ENCODE measurements at places on chromosomes 16 and 17.

DNA sequence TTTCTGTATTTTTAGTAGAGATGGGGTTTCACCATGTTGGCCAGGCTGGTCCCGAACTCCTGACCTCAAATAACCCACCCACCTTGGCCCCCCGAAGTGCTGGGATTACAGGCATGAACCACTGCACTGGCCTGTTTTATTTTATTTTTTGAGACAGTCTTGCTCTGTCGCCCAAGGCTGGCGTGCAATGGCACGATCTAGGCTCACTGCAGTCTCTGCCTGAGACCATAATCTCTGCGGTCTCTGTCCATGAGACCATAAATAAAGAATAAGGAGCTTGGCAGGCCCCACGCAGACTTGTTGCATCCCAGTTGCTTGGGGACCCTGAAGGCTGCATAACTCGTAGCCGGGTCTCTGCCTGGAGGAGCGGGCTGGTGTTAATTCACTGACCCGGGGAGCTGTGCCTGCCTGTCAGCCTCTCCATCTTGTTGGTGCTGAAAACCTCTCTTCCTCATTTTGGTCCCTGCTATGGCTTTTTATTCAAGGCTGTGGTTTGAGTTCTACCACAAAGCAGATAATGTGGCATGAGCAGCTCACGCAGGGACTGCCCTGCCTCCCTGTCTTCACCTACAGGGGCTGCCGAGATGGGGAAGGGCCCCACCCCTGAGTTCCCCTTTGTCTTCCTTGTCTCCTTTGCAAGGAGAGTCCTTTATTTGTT lies 82.1 kb downstream of the MSI2 start:
- DNase-seq = no peak
- H3K36me3 ChIP-seq = no peaks in the 10 kb centered on the region
- no peaks in the 10 kb centered on the region for H3K4me1 ChIP-seq

GRCh38 chr16:85210423-85211169 lies 98.3 kb upstream of the CIBAR2 start:
- no peak overlapping the region for H3K27ac ChIP-seq
- no peaks in the 10 kb centered on the region for H3K36me3 ChIP-seq
- H3K4me1 ChIP-seq = no peaks in the 10 kb centered on the region
- H3K27me3 ChIP-seq = no peaks in the 10 kb centered on the region

GRCh38 chr17:67998466-67998865 lies 2.2 kb upstream of the C17orf58 start:
- peaks cover 16% of the 10 kb centered on the region for H3K4me1 ChIP-seq
- DNase-seq = no peak
- no peaks in the 10 kb centered on the region for H3K36me3 ChIP-seq
- no peak overlapping the region for H3K27ac ChIP-seq

GRCh38 chr16:58515871-58516767 lies 802 bp downstream of the SETD6 start:
- H3K4me3 ChIP-seq = peak overlapping the region; percentile 82
- peak overlapping the region; percentile 81 for H3K27ac ChIP-seq
- peaks cover 10% of the 10 kb centered on the region for H3K36me3 ChIP-seq
- peak; percentile 49 for DNase-seq
- no peaks in the 10 kb centered on the region for H3K27me3 ChIP-seq
- H3K4me1 ChIP-seq = peaks cover 10% of the 10 kb centered on the region

DNA sequence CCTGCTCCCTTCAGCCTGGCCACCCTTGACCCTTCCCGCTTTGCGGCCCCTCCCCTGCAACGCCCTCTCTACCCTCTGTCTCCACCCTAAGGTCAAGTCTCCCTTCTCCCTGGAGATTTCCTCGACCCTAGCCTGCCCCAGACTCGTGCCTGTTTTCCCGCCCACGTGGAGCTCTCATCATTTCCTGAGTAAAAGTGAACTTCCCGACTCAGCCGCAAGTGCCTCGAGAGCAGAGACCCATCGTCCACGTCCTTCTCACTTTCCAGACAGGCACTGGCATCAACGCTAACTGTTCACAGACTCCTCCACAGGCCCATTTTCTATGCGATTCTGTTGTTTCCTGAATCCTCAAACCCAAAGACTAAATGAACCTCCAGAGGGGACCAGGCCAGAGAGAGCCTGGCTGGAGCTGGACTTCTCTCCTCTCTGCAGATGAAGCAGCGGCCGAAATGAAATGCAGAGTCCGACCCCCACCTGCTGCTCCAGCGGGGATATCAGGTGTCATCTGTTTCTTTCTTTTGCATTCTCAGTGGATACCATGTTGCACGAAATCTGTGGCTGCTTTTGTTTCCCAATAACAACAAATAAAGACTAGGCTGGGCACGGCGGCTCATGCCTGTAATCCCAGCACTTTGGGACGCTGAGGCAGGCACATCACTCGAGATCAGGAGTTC lies 52.5 kb downstream of the RTN4RL1 start:
- H3K4me3 ChIP-seq = no peak overlapping the region
- no peaks in the 10 kb centered on the region for H3K27me3 ChIP-seq
- DNase-seq = no peak
- no peak overlapping the region for H3K27ac ChIP-seq

- H3K4me3 ChIP-seq = peak overlapping the region; percentile 53
- H3K27ac ChIP-seq = peak overlapping the region; percentile 85
- peaks cover 4% of the 10 kb centered on the region for H3K36me3 ChIP-seq
- H3K27me3 ChIP-seq = no peaks in the 10 kb centered on the region
- peaks cover 54% of the 10 kb centered on the region for H3K4me1 ChIP-seq
These were observed 3.2 kb upstream of the SNN start for GRCh38 chr16:11665071-11665491.

DNA sequence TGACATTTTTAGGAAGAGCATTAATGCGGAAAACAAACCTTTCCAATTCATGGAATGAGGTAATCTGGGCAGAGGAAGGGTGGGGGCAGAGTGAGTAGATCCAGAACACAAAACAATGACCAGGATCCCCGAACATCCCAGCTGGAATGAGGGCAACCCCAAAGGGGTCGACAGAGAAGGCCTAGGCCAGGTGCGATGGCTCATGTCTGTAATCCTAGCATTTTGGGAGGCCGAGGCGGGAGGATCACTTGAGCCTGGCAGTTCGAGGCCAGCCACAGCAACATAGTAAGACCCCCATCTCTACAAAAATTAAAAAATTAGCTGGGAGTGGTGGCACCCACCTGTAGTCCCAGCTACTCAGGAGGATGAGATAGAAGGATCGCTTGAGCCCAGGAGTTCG lies 64.7 kb downstream of the ZFHX3 start:
- H3K4me3 ChIP-seq = no peak overlapping the region
- H3K4me1 ChIP-seq = no peaks in the 10 kb centered on the region
- H3K27me3 ChIP-seq = no peaks in the 10 kb centered on the region
- DNase-seq = no peak
- H3K36me3 ChIP-seq = no peaks in the 10 kb centered on the region
- H3K27ac ChIP-seq = no peak overlapping the region

GRCh38 chr17:71085238-71086033 lies 916.1 kb downstream of the KCNJ2 start:
- no peaks in the 10 kb centered on the region for H3K36me3 ChIP-seq
- H3K27me3 ChIP-seq = no peaks in the 10 kb centered on the region
- DNase-seq = no peak
- H3K4me1 ChIP-seq = no peaks in the 10 kb centered on the region
- H3K27ac ChIP-seq = no peak overlapping the region
- no peak overlapping the region for H3K4me3 ChIP-seq

DNA sequence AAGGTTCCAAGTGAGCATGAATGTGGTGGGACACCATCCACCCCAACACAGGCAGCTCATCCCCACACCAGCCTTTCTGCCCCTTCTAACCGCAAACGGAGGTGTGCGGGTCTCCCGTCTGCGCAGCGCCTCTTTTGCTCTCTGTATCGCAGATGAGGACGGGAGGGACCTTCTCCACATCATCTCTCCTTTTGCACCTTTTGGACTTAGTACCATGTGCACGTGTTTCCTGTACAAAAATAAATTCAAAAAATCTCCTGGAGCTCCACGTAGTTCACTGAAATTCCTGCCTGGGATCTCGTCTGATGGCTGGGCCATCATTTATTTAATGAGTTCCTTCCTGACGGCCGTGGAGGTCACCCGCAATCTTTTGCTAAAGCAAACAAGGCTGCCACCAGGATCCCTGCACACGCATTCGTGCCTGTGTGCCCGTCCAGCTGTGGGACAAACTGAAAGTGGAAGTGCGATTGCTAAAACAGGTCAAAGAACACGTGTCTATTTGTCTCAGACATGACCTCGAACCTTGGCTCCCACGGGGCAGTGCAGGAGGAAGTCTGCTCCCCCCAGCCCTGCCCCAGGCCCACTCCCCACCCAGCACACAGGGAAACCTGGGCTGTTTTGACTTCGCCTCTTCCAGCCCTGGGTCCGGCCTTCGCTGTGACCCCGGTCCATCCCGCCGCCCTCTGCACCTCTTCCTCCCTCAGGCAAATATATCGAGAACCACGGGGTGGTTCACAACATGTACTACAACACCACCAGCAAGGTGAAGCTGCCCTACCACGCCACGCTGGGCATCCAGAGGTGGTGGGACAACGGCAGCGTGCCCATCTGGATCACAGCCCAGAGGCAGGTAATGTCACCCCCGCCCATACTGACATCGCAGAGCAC lies 2.3 kb downstream of the ENPP7 start:
- no peak for DNase-seq
- peaks cover 12% of the 10 kb centered on the region for H3K4me1 ChIP-seq

GRCh38 chr17:81160306-81160705 lies 5.0 kb upstream of the PVALEF start:
- DNase-seq = no peak
- H3K27me3 ChIP-seq = no peaks in the 10 kb centered on the region
- H3K27ac ChIP-seq = no peak overlapping the region
- H3K4me1 ChIP-seq = no peaks in the 10 kb centered on the region

DNA sequence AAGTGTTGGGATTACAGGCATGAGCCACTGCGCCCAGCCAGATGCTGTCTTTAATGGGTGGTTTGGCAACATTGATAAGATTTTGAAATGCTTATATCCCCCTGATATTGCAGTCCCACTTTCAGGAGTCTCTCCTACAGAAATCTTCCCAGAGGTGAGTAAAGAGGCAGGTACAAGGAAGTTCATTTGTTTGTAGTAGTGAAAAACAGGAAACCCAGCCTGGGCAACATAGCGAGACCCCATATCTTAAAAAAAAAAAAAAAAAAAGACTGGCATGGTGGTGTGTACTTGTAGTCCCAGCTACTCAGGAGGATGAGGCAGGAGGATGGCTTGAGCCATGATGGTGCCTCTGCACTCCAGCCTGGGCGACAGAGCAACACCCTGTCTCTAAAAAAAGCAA lies 6.2 kb upstream of the NUPR1 start:
- H3K27me3 ChIP-seq = no peaks in the 10 kb centered on the region
- H3K36me3 ChIP-seq = no peaks in the 10 kb centered on the region
- no peaks in the 10 kb centered on the region for H3K4me1 ChIP-seq

DNA sequence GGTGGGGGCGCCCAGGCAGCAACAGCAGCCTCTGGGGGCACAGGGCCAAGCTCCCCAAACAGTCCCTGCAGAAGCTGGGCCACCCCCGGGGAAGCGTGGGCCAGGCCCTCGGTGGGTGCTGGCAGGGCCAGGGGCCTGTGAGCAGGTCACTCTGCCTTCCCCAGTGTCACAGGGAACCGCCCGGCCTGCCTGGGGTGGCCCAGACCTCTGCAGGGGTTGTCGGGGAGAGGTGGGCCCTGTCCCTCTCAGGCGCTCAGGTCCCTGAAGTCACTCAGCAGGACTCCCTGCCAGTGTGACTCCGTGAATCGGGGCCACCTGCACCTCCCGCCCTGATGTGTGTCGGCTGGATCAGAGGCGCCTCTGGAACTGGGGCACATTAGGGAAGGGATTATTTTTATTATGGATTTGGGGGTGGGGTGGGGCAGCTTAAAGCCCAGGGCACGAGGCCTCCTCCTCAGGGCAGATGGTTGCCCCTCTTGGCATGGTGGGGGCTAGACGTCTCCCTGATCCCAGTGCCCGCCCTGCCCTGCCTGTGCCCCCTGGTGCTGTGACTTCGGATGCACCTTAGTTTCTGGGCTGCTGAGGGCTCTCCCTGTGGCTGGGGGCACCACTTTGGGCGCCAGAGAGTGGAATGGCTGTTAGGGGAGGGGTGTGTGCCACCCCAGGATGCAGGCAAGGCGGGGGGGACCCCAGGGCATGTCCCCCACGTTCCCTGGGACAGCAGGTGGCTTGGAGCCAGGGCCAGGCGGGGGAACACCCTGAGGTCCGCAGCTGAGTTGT lies 1.2 kb upstream of the GNG13 start:
- no peaks in the 10 kb centered on the region for H3K4me1 ChIP-seq
- no peaks in the 10 kb centered on the region for H3K27me3 ChIP-seq
- H3K4me3 ChIP-seq = no peak overlapping the region
- DNase-seq = no peak
- H3K36me3 ChIP-seq = no peaks in the 10 kb centered on the region
- H3K27ac ChIP-seq = no peak overlapping the region

- H3K4me3 ChIP-seq = no peak overlapping the region
- DNase-seq = no peak
- no peaks in the 10 kb centered on the region for H3K27me3 ChIP-seq
- peaks cover 12% of the 10 kb centered on the region for H3K4me1 ChIP-seq
These were observed 6.0 kb upstream of the LPCAT2 start for GRCh38 chr16:55502801-55503366.

DNA sequence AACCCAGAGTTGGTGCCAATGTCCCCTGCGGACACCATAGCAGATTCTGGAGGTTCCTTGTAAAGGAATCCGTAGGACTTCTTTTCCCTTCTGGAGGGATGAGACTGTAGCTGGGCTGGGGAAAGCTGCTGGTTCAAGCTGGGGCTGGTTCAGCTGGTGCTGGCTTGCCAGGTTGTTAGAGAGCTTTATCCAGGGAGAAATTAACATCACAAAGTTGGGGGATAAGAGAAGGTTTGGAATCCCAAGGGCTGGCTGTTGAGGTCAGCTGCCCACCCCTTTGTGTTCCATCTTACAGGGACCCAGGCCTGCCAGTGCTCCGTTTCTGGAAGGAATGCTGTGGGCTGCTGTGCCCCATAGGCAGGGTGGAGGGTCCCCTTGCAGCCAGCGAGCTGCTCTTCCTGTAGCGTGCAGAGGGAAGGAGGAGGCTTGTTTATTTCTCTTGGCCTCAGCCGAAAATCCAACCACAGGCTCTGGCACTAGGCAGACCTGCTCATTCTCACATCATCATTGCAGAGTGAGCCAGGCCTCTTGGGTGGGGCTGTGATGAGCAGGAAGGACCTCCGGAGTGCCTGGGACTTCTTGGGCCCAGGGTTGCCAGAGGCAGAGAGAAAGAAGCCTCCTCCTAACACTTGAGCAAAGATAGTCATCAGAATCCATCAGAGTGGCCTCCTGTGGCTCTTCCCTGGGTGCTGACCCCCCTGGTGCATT lies 251.1 kb downstream of the SEC14L1 start:
- peak overlapping the region; percentile 50 for H3K27ac ChIP-seq
- no peaks in the 10 kb centered on the region for H3K36me3 ChIP-seq
- peaks cover 79% of the 10 kb centered on the region for H3K4me1 ChIP-seq
- H3K4me3 ChIP-seq = peak overlapping the region; percentile 14

GRCh38 chr17:62870030-62870541 lies 62.0 kb upstream of the MARCHF10 start:
- no peak overlapping the region for H3K4me3 ChIP-seq
- H3K27me3 ChIP-seq = no peaks in the 10 kb centered on the region
- H3K36me3 ChIP-seq = no peaks in the 10 kb centered on the region
- H3K4me1 ChIP-seq = no peaks in the 10 kb centered on the region
- H3K27ac ChIP-seq = no peak overlapping the region

GRCh38 chr16:54437401-54437800 lies 150.8 kb upstream of the IRX3 start:
- no peak overlapping the region for H3K4me3 ChIP-seq
- H3K36me3 ChIP-seq = no peaks in the 10 kb centered on the region
- no peak for DNase-seq
- no peak overlapping the region for H3K27ac ChIP-seq
- no peaks in the 10 kb centered on the region for H3K4me1 ChIP-seq

Data from naive thymus-derived CD4-positive, alpha-beta T cell (primary cell).